Activated naive CD4-positive, alpha-beta T cell (primary cell): ENCODE measurements at places on chromosomes 7 and 10.

GRCh38 chr10:74912682-74913081 is 86.3 kb downstream of the KAT6B start:
- DNase-seq: no peak

DNA sequence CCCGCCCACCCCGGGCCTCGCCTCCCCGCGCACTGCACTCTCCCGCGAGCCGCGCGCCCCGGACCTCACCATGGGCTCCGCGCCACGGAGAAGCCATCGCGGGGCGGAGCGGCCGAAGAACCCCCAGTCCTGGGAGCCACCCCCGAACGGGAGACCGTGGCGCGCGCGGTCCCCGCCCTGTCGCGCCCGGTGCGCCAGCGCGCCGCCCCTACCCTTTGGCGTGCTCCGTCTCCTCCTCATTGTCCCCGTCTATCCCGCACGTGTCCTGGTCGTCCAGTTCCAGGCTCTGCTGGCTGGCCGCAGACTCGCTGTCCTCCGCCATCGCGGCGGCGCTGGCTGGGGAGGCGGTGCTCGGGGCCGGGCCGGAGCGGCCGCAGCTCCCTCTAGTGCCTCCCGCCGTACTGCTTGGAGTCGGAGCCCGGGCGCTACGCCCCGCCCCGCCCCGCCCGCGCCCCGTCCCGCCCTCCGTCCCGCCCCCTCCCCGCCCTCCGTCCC is at the start of gene NMT2:
Gene NMT2 (minus strand): TSS at position 403 of the 495 bp plus-strand sequence. CDS start 81 bp downstream, at position 322.
- no peak for DNase-seq

DNA sequence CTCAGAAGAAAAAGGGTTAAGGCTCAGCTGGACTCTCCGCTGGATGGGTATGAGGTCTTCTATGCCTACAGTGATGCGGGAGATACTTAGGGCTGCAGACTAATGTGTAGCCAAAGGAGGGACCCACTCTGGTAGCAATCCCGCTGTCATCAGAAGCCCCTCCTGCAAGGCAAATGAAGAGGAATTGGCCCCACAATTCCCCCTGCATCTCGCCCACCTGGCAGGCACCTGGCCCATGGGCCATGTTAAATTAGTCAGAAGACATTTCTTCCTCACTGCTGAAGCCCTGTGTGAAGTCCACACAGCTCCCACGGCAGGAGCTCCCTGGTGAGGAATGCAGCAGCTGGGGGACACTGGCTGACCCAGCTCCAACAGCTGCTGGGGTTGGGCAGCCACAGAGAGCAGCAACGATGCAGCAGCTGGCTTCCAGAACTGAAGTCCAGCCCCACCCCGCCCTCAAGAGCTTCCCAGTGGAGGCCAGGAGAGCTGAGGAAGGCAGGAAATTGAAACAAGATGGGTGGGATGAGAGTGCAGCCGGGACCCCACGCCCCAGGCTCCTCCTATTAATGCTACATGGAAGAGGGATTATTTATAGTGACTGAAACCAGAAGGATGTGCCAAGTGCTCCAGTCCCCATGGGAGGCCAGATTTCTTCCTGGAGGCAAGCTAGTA is 5.5 kb downstream of the VSTM4 start:
- DNase-seq: no peak

GRCh38 chr7:113812591-113813255 is 106.1 kb downstream of the PPP1R3A start:
- DNase-seq: no peak

DNA sequence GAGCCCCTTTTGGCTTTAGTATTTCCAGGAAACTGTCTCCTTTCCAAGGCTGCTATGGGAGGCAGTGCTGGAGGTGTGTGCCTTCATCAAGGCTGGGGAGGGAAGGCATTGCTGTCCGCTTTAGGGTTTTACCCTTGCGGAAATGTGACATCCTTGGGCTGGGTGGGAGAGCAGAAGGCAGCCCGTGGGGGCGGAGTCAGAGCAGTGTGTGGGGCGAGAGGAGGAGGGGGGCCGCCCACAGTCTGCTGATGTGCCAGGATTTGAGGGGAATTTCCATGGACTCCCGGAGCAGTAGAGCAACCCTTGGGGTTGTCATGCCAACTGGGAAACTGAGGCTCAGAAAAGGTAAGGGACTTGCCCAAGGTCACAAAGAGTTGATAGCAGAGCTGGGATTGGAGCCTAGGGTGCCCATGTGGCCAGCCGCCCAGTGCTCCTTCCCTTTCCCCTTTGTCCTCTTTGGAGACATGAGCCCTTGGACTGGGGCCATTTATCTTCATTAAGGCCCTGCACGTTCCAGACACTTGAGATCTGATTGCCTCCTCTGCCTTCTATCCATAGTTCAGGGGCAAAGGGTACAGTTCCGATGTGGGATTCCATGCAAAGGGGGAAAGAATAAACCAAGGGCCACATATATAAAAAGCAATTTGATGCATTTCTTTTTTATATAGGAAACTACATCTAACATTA is 22.2 kb downstream of the TSPAN15 start:
- no peak for DNase-seq

- DNase-seq: no peak
These were observed 797 bp upstream of the STMP1 start for GRCh38 chr7:135661311-135662122.

DNA sequence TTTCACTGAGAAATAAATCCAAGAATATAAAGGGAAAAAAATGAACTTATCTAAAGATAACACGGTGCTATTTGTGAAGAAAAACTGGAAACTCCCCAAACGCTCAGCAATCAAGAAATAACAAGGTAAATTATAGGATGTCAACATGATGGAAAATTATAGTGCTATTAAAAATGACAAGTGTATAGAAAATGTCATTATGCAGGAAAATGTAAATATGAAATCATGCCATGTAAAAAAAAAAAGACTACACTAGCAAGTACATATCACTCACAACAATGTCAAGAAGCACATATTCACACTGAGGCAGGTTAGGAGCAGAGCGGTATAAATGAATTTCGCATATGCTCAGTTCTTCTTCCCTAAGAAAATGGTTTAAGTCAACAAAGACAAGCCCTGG is 27.7 kb downstream of the KLRG2 start:
- no peak for DNase-seq

- DNase-seq: no peak
These were observed 277.6 kb upstream of the NRP1 start for GRCh38 chr10:33612116-33612515.

DNA sequence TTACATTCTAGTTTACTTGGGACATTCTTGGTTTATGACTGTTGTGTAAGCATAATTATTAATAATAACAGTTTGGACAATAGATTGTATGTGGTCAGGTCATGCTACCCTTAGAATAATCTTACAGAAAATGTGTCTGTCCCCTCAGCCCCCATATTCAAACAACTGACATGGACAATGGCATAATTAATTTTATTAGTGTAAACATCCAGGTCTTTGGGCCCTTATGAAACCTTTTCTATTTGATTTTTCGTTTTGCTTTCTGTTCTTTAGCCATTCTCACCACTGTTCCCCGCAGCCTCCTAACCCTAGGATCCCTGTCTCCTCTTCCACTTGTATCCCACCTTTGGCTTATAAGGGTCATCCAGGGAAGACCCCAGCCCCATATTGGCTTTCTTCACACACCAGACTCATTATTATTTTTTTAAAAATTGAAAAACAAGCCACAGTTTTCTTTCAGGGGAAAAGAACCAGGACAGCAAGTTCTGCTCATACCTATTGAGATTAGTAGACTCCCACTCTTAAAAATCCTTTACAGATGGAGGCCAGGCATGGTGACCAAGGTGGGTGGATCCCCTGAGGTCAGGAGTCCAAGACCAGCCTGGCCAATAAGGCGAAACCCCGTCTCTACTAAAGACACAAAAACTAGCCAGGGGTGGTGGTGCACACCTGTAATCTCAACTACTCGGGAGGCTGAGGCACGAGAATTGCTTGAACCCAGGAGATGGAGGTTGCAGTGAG is 11.5 kb downstream of the VIM start:
- no peak for DNase-seq

DNA sequence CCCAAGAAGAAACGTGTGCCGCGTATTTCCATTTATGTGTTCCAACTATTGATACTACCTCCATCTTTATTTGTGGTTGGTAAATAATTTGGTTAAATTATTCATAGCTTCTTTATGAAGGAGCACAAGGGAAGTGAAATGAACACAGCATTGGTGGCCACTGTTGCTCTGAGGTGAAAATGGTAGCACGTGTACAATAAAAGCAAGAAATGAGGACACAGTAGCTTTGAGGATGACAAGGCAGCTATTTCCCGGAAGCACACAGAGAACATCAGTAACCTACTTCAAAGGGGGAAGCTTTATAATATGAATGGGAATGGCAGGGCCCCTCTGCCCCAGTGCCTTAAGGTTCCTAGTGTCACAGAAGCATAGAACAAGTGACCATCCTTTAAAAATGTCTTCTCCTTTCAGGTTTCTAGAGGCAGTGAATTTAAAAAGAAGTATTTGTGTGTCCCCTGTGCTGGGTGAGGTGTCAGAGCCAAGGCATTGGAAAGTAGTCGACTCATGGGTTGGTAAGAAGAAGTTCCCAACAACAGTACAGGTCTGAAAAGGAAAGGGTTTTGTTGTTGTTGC is 78.8 kb downstream of the SGMS1 start:
- DNase-seq: no peak

DNA sequence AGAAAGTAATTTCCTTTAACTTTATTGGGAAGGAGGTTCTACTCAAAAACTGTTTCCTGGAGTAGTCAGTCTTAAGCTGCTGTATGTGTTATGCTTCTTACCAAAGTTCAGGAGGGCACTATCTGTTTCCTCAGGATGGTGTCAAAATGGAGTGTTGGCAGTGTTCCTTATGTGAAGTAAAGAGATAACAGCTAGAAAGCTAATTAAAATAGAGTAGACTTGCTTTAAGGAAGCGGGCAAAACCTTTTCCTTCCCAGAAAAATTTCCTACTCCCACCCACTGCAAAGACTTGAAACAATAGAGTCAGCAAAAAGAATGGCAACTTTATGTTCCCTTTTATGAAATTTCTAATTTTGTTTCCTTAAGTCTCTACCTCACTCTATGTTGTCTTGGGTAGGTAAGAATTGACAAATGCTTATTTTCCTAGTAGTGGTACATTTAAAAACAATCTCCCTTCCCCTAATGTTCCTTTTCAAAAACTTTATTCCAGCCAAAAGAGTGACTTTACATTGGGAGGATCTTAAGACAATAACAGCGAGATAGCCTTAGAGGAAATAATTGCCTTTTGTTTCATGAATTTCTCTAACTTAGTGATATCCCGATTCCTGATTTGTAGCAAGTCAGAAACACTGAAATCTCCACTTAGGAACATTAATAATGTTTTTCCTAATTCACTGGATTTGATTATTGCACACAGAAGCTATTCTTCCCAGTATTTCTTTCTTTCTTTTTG is 26.5 kb upstream of the ENTPD1 start:
- no peak for DNase-seq

- no peak for DNase-seq
These were observed 22.5 kb upstream of the VIPR2 start for GRCh38 chr7:159167139-159167538.

DNA sequence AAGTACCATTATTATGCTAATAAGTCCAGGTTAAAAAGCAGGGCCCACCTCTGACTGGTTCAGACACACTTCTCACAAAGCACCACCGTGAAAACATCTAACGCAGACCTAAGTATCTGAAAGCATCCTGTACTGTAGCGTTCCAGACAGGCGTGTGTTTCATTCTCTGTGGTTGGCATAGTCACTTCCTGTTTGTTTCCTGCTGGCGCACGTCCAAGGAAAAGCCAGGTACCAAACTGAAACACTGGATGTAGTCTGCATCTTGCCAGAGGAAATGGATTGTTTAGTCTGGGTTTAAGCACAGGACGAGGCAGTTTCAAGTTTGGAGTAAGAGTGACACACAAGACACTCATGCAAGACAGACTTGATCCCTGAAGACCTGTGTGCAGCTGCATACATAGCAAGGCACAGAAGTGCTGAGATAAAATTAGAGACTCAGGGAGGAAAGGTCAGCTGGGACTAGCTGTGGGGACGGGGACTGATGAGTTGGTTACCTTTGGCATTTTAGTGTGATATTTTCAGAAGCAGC is 23.3 kb downstream of the BPGM start:
- peak; percentile 67 for DNase-seq

- DNase-seq: no peak
These were observed 174.2 kb upstream of the ZNF32 start for GRCh38 chr10:43822631-43823580.

DNA sequence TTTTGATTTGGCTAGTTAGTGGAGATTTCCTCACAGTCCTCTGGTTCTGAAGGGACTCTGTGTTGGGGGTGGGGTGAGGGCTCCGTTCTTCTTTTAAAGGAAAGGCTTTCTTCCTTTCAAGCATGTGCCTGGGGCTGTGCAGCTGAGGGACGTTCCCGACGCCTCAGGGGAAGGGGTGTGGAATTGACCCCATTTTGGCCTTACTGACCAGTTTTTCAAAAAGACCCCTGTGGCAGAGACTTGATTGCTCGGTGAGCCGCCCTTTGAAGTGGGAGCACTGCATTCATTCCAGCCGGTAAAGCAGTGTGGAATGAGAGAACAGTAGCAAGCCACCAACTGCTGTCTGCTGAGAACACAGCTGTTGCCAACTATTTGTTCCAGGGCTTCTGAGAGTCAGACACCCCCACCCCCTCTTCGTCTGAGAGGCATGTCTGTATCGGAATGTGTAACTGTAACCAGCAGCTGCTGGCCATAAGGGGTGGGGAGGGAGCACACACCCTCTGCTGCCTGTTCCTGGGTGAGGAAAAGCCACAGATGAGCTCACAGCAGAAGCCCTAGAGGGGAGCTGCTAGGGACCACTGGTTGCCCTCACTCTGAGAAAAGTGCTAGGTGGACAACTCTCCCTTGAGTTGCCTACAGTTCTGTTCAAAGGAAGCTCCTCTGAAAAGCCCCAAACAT is 33.2 kb downstream of the WBP1L start:
- no peak for DNase-seq

- no peak for DNase-seq
These were observed 32.7 kb downstream of the SLC29A3 start for GRCh38 chr10:71351628-71352319.

DNA sequence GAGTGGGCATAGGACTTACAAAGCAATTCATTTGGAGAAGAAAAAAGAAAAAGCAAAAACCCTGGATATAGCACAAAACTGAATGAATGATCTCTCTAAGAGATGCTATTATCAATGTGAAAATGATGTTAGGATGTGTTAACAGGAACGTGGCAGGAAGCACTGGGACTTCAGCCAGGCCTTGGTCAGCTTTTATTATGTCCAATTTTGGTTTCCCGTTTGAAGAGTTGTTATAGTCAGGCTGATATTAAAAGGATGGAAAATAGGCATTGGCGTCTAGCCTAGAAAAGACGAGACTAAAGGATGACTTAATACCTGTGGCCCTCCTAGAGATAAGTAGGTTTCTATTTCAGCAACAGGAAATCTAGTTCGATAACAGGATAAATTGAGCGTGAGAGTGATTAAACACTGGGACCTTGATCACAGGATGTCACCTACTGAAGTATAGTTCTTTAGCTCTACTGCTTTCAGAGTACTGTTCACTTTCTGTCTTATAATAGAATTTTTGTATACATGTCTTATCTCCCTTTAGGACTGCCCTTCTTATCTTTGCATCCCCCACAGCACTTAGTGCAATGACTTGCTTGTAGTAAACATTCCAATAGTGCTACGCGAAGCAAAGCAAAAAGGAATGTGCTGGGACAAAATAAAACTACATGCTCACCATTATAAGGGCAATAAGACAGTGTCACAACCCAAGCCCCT is 99.8 kb upstream of the AGBL3 start:
- DNase-seq: no peak

GRCh38 chr7:33061282-33061937 is 1.2 kb downstream of the NT5C3A start:
- no peak for DNase-seq
